CD4-positive, alpha-beta T cell (primary cell): ENCODE measurements at places on chromosomes 2 and 18.

DNA sequence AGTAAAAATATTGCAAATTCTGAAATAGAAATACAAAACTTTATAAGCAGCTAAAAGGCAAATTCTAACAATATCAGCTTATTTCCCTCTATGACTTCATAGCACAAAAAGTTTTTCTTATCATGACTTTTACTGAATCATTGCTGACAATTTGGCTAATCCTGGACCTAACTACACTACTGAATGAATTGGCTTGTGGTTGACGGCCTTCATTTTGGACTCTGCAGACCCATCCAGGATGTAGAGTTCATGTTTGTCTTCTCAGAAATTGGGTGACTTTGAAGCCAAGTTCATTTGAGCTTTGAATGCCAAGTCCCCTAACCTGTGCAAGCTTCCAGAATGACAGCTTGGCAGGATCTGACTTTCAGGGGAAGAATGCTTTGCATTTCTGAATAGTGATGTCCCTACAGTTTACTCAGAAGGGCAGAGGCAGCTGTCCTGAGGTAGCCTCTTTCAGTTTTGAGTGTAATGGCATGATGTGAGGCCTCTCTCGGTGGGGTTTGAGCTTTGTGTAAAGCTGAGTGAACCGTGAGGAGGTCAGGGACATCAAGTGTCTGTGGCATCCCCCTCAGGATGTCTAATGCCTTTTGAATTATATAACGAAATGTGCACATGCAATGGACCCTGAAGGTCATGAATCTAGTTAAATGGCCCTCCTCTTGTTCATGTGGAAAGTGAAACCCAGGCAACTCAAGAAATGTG, 48.0 kb downstream of the EFEMP1 start:
- no peak for DNase-seq
- no peaks in the 10 kb centered on the region for H3K4me1 ChIP-seq
- no peak overlapping the region for H3K27ac ChIP-seq
- no peaks in the 10 kb centered on the region for H3K27me3 ChIP-seq
- no peaks in the 10 kb centered on the region for H3K36me3 ChIP-seq
- H3K4me3 ChIP-seq, result no peak overlapping the region

DNA sequence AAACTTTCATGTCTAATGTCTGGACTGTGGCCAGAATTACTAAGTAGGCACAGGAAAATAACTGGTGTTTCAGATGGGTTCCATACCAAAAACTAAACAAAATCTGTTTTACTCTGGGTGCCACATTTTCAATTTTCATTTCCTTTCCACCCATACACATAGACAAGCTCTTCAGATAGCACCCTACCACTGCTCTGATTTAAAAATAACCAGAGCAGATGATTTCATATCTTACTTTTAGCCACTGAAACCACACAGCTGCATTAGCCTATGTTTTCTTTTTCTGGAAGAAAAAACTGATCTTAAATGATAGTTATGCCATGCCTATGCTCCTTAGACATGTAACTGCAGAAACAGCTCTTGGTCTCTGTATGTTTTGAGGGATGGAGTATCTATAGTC, 647.6 kb downstream of the CPS1 start:
- H3K27me3 ChIP-seq, result no peaks in the 10 kb centered on the region
- H3K27ac ChIP-seq, result no peak overlapping the region
- no peaks in the 10 kb centered on the region for H3K36me3 ChIP-seq

- DNase-seq, result no peak
- no peaks in the 10 kb centered on the region for H3K4me1 ChIP-seq
- H3K36me3 ChIP-seq, result no peaks in the 10 kb centered on the region
- no peak overlapping the region for H3K4me3 ChIP-seq
- H3K27ac ChIP-seq, result no peak overlapping the region
These were observed 927.0 kb upstream of the CRIM1 start for GRCh38 chr2:35428548-35428947.

DNA sequence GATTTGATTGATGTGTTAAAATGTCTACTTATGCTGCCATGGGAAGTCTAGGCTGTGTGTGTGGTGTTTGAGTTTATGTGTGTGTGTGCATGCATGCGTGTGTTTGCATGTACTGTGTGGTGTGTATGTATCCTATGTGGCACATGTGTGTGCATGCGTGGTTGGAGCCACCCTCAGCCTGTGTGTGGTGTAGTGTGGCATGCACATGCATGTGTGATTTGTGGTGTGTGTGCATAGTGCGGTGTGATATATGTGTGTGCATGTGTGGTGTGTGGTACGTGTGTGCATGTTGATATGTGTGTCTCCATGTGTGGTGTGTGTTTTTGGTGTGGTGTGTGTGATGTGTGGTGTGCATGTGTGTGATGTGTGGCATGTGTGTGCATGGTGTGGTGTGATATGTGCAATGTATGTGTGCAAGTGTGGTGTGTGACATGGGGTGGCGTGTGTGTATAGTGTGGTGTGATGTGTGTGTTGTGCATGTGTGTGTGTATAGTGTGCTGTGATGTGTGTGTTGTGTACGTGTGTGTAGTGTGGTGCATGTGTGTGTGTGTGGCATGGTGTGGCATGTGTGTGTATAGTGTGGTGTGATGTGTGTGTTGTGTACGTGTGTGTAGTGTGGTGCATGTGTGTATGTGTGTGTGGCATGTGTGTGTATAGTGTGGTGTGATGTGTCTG, 66.6 kb upstream of the HDAC4 start:
- no peak overlapping the region for H3K4me3 ChIP-seq
- H3K36me3 ChIP-seq, result no peaks in the 10 kb centered on the region
- H3K27me3 ChIP-seq, result no peaks in the 10 kb centered on the region
- no peak overlapping the region for H3K27ac ChIP-seq

DNA sequence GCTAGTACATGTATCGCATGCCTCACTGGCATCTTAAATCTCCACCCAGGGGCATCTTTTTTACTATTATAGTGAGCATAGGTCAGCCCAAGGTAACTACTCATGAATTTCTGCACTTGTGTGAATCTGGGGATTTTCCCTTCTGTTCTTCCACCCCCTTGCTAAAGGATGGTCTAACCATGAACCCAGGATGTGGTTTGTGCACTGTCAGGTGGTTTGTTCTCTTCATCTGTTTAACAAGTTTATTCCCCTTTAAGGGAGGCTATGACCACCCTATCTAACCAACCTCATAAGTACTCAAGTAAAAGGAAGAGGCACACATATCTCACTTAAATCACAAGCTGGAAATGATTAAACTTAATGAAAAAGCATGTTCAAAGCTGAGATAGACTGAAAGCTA, 243.0 kb downstream of the RPRM start:
- no peaks in the 10 kb centered on the region for H3K4me1 ChIP-seq
- H3K4me3 ChIP-seq, result no peak overlapping the region
- H3K27ac ChIP-seq, result no peak overlapping the region
- no peak for DNase-seq
- H3K36me3 ChIP-seq, result no peaks in the 10 kb centered on the region
